ENCODE measurements at places on chromosomes 3 and 15.

DNA sequence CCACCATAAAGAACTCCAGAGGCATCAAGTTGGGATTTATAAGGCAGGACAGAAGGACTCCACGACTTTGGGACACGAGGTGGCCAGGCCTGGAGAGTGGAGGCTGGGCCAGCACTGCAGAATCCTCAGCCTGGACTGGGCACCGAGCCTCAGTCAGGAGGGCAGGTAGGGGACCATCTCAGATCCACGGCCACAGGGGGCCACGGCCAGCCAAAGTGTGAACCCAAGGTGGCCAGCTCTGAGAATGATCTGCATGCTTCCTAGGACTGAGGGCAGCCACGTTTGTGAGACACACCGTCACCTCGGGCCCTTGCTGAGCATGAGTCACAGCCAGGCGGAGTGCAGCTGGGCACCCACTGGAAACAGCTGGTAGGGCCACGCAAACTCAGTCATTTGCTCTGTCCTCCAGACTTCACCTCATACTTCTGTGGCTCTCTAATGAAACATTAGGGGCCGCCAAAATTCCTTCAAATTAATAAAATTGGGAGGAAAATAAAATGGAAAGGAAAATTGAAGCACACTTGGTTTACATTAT, 65.8 kb downstream of the CTNNB1 start:
- DNase-seq, result no peak

- no peak for DNase-seq
Observed at GRCh38 chr3:61152071-61152470, 99.2 kb downstream of the FHIT start.

GRCh38 chr3:30073622-30074021, 532.8 kb upstream of the TGFBR2 start:
- DNase-seq, result no peak

GRCh38 chr3:57731311-57731710, 24.8 kb upstream of the SLMAP start:
- no peak for DNase-seq

DNA sequence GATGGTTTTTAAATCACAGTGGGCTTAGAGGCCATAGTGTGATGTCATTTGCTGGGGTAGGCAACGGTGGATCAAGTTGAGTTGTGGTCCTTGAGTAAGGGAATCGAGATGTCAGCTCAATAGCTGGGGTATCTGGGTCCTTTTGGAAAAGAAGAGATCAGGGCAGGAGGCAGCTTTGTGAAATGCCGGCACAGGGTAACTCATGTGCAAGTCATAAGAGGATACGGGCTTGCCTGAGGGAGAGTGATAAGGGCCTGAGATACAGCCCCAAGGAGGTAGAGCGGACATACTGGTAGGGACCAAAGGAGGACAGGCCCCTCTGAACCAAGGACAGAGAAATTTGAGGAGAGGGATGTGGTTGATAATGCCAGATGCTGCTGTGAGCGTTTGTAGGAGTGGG, 4.2 kb upstream of the FAM131A start:
- DNase-seq, result no peak

GRCh38 chr15:74200871-74201419, 1.6 kb downstream of the STRA6 start:
- no peak for DNase-seq

GRCh38 chr3:2495746-2496145, 397.1 kb downstream of the CNTN4 start:
- DNase-seq, result no peak

- DNase-seq, result no peak
Observed at GRCh38 chr3:136512381-136512780, 239.8 kb downstream of the STAG1 start.

DNA sequence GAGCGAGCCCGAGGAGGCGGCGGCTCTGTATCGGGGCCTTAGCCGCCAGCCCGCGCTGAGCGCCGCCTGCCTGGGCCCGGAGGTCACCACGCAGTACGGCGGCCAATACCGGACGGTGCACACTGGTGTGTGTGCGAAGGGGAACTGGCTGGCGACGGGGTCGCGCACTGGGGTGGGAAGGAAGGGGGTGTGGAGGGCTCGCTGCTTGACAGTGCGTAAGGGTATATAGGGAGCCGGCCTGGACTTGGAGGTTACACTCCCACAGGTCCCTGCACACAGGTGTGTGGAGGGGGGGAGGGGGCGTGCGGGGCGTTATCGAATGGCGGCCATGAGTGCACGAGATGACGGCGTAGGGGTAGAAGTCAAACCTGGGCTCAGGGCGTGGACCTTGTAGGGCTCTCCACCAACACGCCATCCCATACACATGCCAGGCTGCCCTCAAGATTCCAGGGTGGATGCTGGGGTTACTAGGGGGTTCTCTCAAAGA, 389 bp downstream of the APEH start:
- no peak for DNase-seq

DNA sequence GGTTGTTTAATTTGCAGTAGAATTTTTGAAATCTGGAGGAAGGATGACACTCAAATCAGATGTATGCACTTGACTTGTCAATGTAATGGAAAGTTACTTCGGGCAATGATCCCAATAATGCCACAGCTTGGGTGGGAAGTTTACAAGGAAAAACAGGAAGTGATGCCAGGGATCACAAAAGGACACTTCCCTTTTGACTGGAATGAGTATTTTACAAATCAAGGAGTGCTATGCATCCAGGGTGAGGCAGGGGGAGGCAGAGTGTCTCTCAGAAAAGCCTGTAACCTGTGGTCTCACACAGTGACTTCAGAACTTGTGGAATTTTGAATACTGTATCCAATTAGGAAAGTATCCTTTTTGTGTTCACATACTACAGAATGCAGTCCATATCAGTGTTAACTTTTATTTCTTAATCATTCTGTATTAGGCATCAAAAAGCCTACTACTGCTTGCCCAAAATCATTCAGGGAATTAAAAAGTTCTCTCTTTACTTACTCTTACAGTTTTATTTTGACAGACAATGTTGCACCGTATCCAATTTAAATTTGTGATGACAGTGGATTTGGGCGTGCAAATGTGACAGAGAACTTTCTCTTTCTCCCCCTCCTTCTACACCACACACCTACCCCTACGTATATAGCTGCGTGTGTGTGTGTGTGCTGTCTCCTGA, 445.1 kb downstream of the MECOM start:
- no peak for DNase-seq

- DNase-seq, result no peak
Observed at GRCh38 chr15:34271493-34271892, 46.7 kb downstream of the EMC4 start.

GRCh38 chr3:66236281-66236680, 15.5 kb downstream of the SLC25A26 start:
- DNase-seq, result no peak

GRCh38 chr3:56291953-56292352, 176.3 kb downstream of the ERC2 start:
- DNase-seq, result no peak

- DNase-seq, result no peak
Observed at GRCh38 chr15:71736286-71736947, 73.9 kb upstream of the NR2E3 start.
